ENCODE measurements at places on chromosomes 11 and 22.

DNA sequence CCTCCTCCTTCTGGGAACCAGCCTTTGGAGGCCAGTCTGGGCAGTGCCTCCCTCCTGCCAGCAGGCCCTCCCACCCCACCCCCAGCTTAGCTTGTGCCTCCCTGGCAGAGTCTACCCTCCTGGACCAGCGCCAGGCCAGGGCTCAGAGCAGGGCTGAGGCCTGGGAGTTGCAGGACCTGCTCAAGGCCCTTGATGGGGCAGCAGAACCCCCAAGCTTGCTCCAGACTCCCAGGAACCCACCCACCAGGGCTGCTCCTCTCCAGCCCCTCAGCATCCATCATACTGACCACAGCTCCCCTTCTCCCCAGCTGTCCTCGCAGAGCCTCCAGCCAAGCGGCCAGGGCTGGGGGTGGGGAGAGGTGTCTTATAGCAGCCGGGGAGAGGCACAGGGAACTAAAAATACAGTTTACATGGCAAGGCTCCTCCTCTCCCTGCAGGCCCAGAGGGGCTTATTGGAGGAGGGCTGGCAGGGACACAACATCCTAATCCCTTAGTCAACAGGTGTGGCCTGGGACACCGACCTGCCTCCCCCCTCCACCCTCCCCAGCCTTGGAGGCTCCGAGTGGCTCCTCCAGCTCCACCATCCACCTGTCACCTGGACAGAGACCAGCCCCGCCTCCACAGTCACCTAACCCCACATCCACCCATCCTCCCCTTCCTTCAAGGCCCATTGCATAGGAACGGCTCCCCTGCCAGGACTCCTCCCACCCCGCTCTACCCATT, 5.2 kb upstream of the MB start:
- DNase-seq = peak; percentile 91

GRCh38 chr11:113475160-113475761, at the start of gene DRD2:
Gene DRD2 (minus strand): TSS chr11:113475398. CDS start chr11:113424651, 50,747 bp downstream.
- DNase-seq = no peak

GRCh38 chr11:58580311-58580710, 1.4 kb downstream of the ZFP91 start:
- DNase-seq = no peak

DNA sequence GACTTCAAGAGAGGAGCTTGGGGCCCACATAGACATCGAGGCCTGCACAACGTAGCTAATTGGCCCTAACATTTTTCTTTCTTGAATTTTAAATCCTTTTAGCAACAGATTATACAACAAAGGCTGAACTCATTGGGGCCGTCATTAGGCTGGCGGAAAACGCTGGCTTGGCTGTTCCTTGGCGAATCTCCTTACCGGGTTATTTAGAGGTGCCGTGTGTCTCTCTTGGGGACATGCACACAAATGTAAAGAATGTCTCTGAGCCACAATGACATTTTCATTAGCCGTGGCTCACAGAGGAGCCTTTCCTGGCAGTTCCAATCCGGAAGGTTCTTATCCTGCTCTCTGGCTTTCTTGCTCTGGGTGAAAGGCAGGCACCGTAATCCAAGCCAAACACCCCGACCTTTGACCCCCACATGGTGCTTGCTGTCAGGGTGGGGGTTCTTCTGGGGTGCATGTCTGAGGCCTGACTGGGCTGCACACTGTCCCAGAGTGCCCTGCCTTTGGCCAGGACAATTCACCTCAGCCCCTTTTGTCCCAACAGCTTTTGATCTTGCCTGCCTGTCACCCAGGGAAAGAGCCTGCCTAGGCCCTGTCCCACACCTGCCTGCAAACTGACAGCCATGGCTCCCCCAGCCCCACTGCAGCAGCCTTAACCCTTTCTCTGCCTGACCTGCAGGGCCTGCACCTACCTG, 9.2 kb upstream of the FGF3 start:
- DNase-seq = no peak

GRCh38 chr22:31345331-31346254, 553 bp downstream of the PATZ1 start:
- DNase-seq = peak; percentile 46

- no peak for DNase-seq
These were observed 6.0 kb upstream of the DERL3 start for GRCh38 chr22:23844739-23845202.

GRCh38 chr11:69492201-69492991, 10.9 kb downstream of the LINC01488 start:
- DNase-seq = no peak

DNA sequence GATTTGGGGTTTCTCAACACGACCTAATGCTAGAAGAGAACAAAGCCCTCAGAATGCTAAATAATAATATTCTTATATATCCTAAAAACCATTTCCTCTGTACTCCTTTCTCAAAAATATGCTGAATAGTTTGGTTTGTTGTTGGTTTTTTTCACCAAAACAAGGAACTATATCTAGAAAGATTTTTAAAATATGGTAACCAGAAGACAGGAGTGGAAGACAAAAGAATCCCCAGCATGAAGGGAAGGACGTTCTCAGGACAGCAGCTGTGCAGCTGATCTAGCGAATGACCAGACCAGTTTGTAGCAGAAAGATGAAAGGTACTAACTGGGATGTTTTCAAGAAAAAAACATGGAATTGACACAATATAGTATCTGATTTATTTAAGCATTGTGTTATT, 19.3 kb downstream of the FEZ1 start:
- no peak for DNase-seq

GRCh38 chr11:129658526-129658867, 157.2 kb upstream of the TMEM45B start:
- no peak for DNase-seq

Measured in NCI-H2029 treated with DMSO at 0.1 percent for 48 hours (cell line).